ENCODE measurements at places on chromosomes 4 and X.

- no peak for DNase-seq
These were observed 56.7 kb upstream of the SLC7A11 start for GRCh38 chr4:138298866-138299265.

DNA sequence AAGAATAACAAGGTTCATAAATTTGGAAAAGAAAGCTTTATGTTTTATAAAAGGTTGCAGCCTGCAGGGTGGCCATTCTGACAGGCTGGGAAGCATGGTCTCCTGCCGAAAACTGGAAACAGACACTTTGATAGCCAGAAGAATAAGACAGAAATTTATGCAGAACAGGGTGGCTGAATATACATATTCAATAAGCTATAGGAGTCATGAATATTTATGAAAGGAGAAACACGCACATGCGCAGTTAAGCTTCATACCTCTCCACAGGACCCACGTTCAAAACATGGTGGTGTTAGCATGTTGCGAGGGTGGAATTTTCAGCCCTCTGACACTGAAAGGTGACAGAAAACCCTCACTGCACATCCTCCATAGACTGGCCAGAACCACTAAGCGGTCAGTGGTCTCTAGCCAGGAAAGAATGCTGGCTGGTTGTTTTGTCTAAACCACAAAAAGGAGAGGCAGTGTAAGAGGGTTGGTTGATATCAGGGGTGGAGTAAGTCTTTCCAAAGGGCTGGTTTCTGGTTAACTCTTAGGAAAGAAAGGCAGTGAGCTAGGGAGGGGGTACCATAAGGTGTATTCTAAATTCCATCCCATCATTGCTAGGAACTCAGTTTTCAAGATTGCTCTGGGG is 58.2 kb downstream of the ANXA10 start:
- DNase-seq: no peak

- DNase-seq: no peak
These were observed 263.4 kb downstream of the GRIA3 start for GRCh38 chrX:123447506-123447905.

DNA sequence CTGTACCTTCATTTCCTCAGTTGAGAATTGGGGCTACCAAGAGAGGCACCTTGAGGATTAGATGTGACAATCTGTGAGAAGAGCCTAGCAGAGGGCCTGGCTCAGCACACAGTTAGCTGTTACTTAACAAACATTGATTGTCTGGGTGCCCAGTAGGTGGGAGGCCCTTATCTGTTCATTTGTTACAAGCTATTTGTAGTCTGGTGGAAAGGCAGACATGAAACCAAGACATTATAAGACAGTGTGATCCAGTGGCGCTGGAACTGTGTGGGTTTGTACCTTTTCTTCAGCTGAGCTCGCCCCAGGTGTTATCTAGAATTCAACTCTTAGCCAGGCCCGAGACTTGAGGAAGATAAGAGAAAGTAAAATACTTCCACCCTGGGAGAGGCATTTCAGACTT is 16.9 kb downstream of the AKAP4 start:
- no peak for DNase-seq

DNA sequence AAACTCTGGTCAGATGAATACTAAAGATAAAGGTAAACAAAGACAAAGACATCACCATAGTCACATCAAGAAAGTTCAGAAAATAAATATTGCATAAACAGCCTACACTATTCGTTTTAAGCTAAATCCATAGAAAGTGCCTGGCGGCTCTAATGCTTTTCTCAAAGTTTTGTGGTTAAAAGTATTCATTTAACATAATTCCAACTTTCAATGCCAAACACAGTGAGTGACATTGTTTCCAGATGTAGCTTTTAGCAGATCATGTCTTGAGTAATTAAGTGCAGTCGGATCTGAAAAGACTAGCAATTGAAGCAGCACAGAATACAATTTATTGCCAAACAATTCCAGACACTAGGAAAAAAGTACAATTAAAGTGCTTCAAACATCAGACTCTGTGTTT is 287.1 kb upstream of the ADGRL3 start:
- DNase-seq: no peak

- DNase-seq: no peak
These were observed 4.7 kb downstream of the GLUD2 start for GRCh38 chrX:121052122-121052521.

DNA sequence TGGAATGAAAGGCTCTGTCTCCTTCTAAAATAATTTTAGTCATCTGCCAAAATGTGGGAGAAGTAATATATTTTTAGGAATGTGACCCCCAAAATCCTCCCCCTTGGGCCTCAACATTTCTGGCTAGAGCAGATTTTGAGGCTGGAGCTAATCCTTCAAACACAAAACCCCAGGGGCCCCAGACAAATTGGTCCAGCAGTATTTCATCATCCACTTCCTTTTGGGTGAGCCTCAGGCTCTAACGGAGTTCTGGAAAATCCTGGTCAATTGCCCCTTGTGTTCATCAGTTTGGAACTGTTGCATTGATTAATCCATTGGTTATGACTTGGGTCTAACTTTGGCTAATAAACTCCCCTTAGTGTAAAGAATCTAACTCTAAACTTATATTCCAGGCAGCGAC is 67.4 kb upstream of the PCDH19 start:
- DNase-seq: no peak

GRCh38 chrX:151996347-151996746 is 21.9 kb upstream of the GABRE start:
- no peak for DNase-seq

- no peak for DNase-seq
These were observed 372.6 kb downstream of the OPHN1 start for GRCh38 chrX:68060506-68061205.

- DNase-seq: no peak
These were observed 23.3 kb downstream of the LIMCH1 start for GRCh38 chr4:41561244-41561643.

DNA sequence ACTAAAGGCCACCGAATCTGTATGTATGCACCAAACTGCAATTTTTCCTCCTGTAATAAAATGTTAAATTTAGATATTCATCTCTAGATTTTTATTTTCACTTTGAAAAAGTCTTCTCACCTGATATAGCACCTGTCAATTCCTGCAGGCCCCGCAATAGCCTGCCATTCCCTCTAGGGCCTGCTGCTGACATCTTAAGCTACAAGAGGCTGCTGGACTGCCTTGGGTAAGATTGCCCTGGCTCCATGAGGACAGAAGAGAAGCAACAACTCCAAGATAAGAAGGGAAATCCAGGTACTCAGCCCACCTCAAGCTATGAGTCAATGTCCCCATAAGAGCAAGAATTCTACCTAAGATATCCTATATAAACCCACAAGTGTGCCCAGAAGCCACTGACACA is 230.2 kb upstream of the AGTR2 start:
- DNase-seq: no peak

DNA sequence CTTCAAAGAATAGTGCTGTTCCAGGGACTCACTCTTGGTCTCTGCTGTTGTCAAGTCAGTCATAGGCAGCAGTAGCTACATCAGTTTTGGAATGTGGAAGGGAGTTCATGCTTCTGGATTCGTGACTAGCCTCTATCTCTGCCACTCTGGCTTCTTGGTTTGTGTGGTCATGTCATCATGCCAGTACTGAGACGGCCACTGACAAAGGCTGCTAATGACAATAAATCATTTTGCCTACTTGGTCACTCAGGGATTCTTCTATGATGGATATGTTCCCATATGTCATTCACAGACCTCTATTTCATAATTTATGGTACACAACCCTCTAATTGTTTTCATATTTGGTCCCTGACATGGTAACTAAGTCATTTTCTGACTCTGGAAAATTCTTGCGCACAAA is 450.8 kb upstream of the BOD1L1 start:
- DNase-seq: no peak

DNA sequence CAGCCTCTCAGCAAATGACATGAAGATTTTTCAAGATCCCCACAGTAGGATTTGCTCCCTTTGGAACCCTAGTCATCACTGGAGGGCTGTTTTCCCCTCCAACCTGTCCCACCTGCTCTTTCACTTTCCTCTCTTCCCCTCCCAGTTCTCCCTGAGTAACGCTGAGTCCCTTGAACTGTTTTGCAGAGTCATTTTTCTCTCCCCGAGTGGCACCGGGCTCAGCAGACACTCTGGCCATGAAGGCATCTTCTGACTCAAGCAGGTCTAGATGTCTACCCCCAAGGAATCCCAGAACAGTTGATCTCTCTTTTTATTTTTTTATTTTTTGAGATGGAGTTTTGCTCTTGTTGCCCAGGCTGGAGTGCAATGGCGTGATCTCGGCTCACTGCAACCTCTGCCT is 52.2 kb downstream of the HTRA3 start:
- no peak for DNase-seq

DNA sequence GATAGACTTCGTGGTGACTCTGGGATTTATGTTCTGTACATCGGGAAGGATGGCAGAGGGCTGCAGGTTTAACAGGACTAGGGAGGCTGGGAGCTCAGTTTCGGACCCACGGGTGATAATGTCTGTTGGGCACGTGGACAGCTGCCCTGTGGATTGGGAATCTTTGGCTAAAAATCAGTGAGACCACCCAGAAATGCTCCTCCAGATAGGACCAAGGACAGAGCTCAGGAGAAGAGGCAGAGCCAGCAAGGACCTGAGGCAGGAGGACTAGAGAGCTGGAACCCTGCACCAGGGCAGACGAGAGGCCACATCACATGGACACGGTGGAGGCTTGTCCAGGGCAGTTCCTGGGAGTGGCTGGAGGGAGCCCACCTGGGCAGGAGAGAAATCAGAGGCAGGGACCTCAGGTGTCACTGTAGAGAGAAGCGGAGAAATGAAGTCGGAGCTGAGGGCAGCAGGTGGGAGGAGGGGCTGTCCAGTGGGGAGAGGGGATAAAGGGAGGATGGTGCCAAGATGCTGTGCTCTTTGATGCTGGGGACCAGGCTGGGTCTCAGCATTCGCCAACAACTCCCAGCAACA is 79.2 kb downstream of the CPZ start:
- no peak for DNase-seq

GRCh38 chr4:41192136-41192535 is 22.2 kb downstream of the APBB2 start:
- no peak for DNase-seq

DNA sequence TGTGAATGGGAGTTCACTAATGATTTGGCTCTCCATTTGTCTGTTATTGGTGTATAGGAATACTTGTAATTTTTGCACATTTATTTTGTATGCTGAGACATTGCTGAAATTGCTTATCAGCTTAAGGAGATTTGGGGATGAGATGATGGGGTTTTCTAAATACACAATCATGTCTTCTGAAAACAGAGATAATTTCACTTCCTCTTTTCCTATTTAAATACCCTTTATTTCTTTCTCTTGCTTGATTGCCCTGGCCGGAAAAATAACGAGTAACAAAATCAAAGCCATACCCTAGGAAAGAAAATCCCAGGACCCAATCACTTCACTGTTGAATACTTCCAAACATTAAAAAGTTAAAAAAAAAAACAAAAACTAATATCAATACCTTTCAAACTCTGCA is 67.7 kb upstream of the UGT2B4 start:
- no peak for DNase-seq

DNA sequence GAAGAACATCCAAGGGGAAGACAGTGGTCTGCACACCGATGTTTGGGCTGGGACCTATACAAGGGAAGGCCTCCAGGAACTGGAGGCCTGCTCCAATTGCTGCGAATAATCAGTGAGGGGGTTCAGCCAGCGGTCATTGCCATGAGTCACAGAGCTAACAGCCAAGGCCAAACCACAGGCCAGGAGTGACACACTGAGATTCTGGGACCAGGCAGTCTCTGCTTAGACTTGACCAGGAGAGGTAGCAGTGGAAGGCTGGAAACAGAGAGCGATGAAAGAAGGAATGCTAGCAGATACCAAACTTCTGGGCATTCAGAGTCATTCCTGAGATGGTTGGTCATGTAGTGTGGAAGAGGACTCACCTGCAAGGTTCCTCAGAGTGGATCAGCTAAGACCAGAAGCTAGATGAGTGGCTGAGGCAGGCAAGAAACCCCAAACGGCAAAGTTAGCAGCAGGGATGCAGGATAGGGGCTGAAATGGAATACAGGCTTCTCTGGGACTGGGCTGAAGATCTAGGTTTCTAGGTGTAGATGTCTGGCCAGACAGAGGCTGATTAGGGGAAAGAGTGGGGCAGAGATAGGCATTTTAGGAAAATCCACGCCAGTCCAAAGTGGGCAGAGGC is 54.7 kb downstream of the CNGA2 start:
- no peak for DNase-seq

GRCh38 chr4:164446516-164446915 is 307.4 kb upstream of the SMIM31 start:
- DNase-seq: no peak

DNA sequence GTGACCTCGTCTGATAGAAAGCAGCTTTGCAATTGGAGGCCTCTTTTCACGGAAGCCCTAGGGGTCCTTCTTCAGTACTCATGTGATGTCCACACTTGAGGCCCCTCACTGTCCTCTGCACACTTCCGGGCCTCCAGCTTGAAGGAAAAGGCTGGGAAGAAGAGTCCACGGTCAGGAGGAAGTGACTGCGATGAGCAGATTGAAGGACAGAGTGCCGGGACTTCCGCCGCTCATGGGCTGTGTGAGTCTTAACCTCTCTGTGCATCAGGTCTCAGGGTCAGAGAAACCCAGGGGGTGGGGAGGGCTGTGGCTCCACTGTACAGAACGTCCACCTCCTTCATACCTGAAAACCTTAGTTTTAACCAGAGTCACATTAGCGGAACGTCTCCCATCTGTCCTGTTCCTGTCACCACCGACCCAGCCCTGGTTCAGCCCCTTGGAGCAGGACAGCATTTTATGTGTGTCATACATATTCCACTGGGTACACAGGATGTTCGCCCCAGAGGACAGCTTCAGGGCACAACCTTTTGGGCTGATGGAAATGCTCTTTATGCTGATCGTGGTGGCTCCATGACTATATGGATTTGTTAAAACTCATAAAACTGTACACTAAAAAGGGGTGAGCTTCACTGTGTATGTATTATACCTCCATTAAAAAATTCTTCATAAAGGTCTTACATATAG is 51.0 kb upstream of the SORCS2 start:
- DNase-seq: no peak

DNA sequence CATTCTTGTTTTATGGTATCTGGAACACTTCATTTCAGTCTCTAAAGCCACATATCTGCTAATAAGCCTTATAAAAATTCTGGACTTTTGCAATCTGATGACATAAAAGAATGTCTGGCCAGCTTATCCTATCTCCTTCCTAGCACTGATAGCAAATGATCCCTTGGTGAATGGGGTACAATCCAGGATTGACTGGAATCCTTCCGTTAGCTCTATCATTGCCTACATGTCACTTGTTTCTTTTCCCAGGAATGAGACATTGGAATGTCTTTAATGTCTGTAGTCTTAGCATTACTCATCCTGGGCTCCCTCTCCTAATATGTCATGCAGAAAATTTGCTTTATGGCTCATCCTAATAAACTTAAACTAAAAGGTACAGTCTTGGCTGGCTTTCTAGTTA is 14.8 kb upstream of the PABPC4L start:
- DNase-seq: no peak

DNA sequence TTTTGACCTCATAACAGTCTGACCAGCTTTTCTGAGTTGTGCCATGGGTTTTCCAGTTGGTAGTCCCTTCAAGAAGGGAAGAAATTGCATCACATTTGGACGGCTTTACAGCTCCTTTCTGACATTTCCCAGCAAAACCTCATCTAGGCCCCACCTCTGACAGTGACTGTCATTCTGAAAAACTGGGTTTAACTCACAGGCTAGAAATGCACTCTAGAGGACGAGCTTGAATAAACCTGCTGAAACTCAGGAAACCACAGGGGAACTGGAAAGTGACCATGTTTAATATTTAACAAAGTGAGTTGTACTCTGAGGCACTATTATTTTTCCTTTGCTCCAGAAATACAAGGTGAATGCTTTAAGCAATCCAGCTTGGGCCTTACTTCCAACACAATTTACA is 434.3 kb upstream of the RASGEF1B start:
- DNase-seq: peak; percentile 17
